ENCODE measurements at places on chromosomes 5 and 9. TPM values are rescaled to one million over a fixed set of nuclear protein-coding genes. Genes with fewer than 3 reads are reported as not detected.

Gene CTXN3
- not detected for total RNA-seq

Gene C7
- total RNA-seq: not detected

Gene ELAVL2
- not detected for total RNA-seq

Gene CAMK2A
- total RNA-seq: not detected

Gene SLC25A2
- total RNA-seq: 0.27 TPM

Gene LRRC19
- 0.21 TPM for total RNA-seq

Gene PSD2
- total RNA-seq: not detected

Gene DELE1
- 78.0 TPM for total RNA-seq

Gene SLC4A9
- total RNA-seq: 0.24 TPM

Gene CACNA1B
- not detected for total RNA-seq

Gene QRFP
- not detected for total RNA-seq

Gene ROR2
- not detected for total RNA-seq

Gene CD74
- 1,091 TPM for total RNA-seq

Gene OTP
- not detected for total RNA-seq

Gene PCDH12
- total RNA-seq: not detected

Gene SMIM33
- total RNA-seq: not detected

Gene TCF7
- total RNA-seq: 16.8 TPM

Gene SH3RF2
- total RNA-seq: 25.1 TPM

Gene ATP10B
- 3.7 TPM for total RNA-seq

Gene F12
- 14.3 TPM for total RNA-seq

Gene FBXO4
- 5.4 TPM for total RNA-seq

Gene KDM4C
- total RNA-seq: 20.2 TPM

Gene NR4A3
- 0.66 TPM for total RNA-seq

Gene IL33
- total RNA-seq: 1.9 TPM

Gene ENTREP1
- 1.8 TPM for total RNA-seq

Gene CDKN2B
- 30.4 TPM for total RNA-seq

Gene SEPTIN8
- 40.4 TPM for total RNA-seq

Gene TRIM41
- 33.5 TPM for total RNA-seq

Data from Calu3 (cell line).